ENCODE measurements at places on chromosomes 1 and 21.

DNA sequence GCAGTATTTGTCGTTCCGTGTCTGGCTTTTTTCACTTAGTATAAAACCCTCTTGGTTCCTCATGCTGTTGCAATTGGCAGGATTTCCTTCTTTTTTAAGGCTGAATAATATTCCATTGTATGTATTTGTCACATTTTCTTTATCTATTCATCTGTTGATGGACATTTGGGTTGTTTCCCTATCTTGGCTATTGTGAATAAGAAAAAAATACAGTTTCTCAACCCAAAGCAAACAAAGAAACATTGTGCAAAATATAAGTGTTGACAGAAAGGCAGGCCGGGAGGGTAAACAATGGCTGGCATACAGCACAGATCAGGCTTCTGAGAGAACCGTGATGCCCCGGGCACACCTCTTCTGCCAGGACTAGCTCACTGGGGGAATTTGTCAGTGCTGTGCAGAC lies 26.9 kb downstream of the NENF start:
- no peak for DNase-seq

DNA sequence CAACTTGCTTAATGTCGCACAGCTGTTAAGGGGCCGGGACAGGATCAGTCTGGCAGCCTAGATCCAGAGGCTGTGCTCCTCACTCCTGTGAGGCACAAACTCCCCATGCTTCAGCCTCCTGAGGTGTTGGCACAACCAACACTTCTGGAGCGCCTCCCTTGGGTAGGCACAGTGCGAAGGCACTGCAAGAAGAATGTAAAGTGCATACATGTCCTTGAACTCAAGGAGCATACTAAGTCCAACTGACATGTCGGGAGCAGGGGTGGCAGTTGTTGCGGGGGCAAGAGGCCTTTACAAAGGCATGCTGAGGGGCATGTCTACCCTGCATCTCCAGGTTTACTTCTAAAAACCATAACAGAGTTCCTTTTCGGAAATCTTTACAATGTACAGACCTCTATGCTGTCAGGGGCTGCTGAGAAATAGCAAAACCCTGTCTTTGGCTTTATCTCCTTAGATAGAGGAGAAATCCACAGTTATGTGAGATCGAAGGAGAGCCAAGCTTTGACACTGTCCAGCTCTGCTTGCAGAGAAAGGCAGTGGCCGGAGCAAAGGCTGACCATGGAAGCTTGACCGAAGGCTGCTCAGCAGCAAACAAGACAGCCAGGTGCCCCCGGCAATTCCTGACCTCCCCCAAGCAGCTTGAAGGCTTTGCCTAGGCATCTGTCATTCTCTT lies 93.9 kb downstream of the CDC7 start:
- no peak for DNase-seq

- no peak for DNase-seq
Observed at GRCh38 chr1:243496187-243496646, 240.4 kb downstream of the SDCCAG8 start.

- DNase-seq, result peak; percentile 97
Observed at GRCh38 chr1:70354332-70355110, at the start of gene ANKRD13C. Gene ANKRD13C (minus strand): TSS chr1:70354722. CDS start chr1:70354408, 314 bp downstream.

DNA sequence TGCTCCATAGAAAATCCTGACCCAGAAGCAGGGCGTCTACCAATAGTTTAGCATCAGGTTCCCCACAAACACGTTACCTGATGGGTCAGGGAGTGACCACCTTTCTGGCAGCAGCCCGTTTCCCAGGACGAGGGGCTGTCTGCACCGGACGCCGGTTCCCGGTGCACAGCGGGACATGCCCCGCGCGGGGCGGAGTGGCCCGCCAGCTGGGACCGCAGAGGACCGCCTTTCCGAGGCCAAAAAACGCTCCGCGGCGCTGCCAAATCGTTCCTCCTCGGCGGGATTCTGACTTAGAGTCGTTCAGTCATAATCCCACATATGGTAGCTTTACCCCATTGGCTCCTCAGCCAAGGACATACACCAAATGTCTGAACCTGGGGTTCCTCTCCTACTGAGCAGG lies 126.1 kb downstream of the LIPI start:
- DNase-seq, result no peak

- DNase-seq, result no peak
Observed at GRCh38 chr1:228147768-228148167, 2.0 kb upstream of the GJC2 start.

DNA sequence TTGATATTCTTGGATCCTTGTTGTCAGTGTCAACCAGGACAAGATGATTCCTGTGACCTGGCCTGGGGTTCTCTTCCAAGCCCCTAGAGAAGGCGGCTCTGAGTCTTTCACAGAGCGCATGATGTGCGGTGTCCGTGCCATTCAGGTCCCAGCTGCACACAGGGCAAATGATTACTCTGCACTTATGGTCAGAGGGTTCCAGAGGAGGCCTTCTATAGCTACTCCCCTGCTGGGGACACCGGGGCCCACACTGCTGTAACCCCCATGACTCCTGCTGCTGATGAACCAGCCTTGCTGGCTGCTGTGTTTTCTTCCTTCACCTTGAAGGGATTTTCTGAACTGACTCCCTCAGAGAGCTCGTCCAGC lies 1.5 kb downstream of the PTGFRN start:
- DNase-seq, result no peak

- DNase-seq, result peak; percentile 22
Observed at GRCh38 chr1:214476229-214476985, 75.0 kb downstream of the PTPN14 start.

DNA sequence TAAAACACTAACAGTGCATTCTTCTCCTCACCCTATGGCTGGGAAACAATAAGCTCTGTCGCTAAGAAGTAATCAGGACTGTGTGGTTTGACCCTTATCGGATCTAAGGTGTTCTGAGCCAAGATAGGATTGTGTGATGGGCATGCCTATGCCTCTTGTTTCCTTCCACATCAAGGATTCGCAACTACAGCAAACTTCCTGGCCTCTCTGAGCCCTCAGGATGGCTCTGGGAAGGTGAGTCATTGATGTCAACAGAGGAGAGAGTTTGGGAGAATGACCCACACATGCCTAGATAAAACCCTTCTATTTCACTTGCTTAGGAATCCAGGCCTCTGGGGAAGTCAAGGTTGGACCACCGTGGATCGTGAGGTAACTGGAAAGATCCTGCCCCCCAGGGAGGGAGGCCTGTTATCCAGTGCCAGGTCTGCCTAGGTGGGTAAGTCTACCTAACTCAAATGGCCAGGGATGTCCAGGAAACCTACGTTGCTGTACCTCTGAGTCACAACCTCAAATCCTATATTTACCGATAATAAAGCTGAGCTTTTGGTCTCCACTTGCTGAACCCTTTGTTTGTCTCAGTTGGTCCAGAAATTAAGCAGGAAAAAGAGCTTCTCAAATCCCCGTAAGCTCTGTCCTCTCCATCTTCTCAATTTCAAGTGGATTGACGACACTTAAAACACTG lies 27.4 kb downstream of the TIAM1 start:
- peak; percentile 42 for DNase-seq

DNA sequence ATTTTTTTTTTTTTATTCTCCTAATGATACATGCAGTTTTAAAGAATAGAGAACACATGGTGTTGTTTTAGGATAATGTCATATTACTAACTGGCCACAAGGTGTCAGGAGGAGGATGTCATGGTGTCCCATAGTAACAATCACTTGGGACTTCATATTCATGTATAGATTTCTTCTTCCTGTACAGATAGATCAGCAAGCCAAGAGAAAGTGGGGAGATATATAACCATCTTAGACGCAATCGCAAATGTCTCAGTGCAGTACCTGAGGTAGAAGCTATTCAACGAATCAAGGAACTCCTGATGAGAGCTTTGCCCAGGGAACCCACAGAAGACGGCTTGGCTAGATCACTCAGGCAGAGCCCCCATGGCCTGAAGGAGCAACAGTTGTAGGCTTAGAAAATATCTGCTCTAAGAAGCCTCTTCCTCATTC lies 12.3 kb downstream of the OR2T11 start:
- DNase-seq, result peak; percentile 60

DNA sequence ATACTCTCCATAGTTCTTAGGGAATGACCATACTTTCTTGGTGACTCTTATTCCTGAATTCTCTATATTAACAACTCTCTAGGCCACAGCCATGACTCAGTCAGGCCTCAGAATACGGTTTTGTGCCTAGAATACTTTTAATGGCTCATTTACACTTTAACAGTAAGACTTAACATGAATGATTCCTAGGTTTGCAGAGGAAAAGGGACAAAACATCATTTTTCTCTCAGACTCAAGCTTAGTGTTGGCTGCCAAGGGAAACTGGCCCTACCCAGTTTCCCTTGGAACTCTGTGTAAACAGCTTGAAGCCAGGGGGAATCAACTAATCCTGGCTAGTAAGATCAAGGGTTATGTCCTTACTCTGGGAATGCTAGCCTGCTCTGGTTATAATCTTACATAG lies 164.9 kb upstream of the PKN2 start:
- peak; percentile 4 for DNase-seq
